ENCODE measurements at places on chromosomes 5 and 9.

DNA sequence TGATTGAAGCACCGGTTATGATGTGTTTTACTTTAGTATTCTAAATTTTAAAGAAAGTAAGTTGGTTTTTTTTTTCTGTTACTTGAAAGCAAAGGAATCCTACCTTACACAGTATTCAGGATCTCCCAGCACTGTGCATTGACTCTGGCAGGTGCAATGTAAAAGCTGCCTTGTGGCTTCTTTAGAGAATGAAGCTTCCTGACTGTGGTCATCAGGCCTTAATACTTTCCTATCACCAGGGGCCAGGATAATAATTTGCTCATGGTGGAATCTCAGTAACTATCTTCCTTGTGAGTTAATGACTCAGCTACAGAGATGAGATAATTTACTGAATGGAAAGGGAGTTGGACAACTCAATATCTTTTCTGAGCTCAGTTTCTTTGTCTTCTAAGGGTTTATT is 435.5 kb upstream of the ZNF608 start:
- DNase-seq, result no peak

GRCh38 chr9:78858266-78858665 is 561.3 kb downstream of the PSAT1 start:
- DNase-seq, result no peak

DNA sequence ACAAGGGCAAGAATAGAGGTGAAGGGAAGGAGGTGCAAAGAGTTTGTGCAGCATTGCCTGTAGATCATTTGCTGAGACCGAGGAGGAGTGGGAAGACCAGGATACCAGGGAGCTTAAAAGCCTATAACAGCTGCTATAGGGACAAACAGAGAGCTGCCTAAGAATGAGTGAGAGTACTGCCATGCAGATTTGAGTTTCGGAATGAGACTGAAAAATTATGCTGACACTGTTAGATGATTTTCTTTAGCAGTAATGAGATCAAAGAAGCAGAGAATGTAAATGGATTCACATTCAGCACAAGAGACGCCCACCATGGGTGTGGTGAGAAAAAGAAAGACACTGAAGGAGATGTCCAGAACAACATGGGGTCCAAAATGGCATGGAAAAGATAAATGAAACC is 69.7 kb downstream of the EPB41L4A start:
- DNase-seq, result no peak

DNA sequence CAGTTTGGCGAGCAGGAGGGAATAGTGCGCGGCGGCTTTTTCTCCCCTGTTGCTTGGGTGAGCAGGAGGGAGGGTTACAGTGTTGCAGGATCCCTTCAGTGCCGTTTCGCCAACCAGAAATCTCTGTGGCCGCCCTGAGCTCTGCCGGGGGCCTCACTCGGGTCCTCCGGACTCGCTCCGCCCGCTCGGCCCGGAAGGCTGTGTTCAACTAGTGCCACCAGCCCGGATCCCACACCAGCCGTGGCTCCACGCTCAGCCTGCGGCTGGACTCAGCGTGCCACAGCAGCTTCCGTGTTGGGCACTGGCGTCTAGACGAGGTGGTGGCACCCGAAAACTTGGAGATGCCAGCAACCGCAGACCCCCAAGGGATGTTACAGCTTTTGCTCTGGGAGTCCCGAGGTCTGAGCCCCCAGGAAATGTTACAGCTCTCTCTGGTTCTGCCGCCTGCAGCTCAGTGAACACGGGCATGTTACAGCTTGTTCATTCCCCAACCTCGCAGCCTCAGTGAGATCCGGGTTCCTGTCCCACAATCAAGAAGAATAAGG is 16.0 kb upstream of the OR13C9 start:
- DNase-seq, result no peak

Data from stimulated activated CD4-positive, alpha-beta T cell treated with anti-CD3 and anti-CD28 coated beads, Interleukin-1b, Interleukin-23, amount 100 ng/mL, for 1 hour (primary cell).